ENCODE measurements at places on chromosomes 7 and 10.
A peak's percentile ranks its signal among the peaks of the same experiment; 100 is the strongest.

GRCh38 chr10:112904000-112904399 lies 46.0 kb upstream of the TCF7L2 start:
- DNase-seq: peak; percentile 61

DNA sequence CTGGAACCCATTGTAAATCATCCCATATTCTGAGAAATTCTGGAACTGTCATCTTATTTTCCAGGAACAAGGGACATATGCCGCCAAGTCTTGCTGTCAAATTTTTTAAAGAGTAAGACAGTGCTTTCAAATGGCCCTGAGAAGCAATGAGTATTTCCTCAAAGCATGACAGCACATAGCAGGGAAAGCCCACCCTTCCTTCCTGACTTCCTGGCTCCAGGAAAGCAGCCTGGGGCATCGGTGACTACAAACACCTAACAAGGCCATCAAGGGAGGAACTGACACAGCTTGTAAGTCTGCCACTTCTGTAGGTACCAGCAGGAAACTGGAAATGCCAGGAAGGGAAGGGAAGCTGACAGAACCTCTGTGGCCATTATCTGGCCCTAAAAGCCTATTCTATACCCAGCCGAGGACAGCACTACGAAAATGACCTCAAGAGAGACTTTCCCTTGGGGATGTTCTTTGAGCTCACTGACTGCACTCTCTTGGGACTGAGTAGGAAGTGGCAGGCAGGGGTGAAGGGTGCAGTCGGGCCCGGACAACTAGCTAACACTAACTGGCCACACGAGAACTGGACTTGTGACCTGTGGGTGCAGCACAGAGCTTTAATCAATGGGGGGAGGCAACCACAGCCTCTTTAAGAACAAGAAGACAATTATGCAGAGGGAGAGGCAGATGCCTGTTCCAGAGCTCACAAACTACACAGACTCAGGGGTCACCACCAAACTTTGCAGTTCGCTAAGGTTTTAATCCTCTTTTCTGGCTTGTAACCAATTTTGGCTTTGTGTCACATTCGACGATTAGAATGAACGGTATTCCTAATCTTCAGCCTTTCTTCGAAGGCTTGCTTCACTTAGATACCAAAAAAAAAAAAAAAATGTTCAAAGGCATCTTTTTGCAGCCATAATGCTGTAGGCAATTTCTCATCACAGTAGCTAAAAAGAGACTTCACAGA lies 52.0 kb downstream of the GRB10 start:
- peak; percentile 28 for DNase-seq

GRCh38 chr10:120632047-120632446 lies 175.0 kb downstream of the PLPP4 start:
- no peak for DNase-seq

DNA sequence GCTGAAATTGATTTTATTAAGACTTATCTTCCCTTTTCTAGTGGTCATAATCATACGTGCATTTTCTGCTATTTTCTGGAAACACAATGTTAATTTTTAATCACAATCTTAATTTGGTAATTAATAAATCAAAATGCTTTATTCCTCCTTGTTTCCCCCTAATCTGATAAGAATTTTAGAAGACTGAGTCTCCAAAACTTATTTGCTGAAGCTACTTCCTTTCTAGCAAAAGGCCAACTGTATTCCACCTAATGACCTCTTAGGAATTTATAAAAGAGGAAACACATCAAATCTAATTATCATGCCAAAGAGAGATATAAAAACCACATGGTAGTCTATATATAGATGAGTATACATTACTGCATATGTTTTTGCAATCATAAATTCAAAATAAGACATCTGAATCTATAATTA lies 140.6 kb downstream of the GNAI1 start:
- DNase-seq: no peak

- no peak for DNase-seq
Observed at GRCh38 chr7:126720232-126720631, 532.5 kb downstream of the GRM8 start.

GRCh38 chr10:78381107-78381506 lies 347.4 kb downstream of the RPS24 start:
- DNase-seq: no peak

DNA sequence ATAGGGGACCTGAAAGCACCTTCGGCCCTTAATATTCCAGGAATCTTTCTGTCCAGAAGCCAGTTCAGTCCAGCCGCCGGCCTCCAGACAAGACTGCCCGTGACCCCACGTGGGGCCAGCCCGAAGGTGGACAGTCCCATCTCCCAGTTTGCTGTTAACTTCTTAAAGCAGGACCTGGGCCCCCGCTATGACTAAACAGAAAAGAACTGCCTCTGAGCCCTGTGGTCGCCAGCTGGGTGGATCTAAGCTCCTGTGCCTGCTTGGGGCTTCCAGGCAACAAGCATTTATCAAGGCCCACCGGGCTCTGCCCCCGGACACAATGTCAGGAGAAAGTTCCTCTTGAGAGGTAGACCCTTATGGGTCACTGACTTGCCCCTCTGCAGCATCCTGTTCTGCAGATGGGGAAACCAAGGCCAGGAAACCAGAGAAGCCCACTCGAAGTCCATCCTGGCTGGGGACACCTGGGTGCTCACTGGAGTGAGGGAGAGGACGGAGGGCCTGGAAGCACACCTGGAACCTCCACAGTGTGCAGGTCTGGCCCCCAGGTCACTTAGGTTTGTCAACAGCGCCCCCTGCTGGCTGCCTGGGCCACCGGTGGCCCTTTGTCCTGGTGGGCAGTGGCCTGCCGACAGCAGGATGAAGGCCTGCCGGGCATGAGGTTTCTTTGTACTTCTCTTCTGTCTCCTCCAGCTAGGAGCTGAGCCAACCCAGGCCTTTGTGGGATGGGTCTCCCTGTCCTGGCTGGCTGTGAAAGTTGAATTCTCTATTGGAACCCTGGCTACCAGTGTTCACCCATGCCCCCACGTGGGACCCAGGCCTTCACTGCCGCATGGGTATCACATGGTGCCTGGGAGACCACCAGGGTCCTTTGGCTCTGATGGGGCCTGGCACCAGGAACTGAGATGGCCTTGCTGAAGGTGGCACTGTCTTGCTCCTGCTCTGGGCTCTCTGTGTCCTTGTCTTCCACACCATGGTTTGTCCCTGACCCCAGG lies 128.0 kb downstream of the ZMIZ1 start:
- DNase-seq: peak; percentile 52

- DNase-seq: no peak
Observed at GRCh38 chr10:76436981-76437380, 1005.6 kb downstream of the LRMDA start.

- DNase-seq: no peak
Observed at GRCh38 chr10:118957966-118958365, 71.5 kb upstream of the NANOS1 start.

Data from fibroblast of skin of back (primary cell).